ENCODE measurements at places on chromosomes 4 and X.

- DNase-seq: no peak
Measured at GRCh38 chr4:5982156-5982973, 35.9 kb downstream of the C4orf50 start.

GRCh38 chrX:38599796-38600755 lies 38.7 kb downstream of the TSPAN7 start:
- DNase-seq: no peak

DNA sequence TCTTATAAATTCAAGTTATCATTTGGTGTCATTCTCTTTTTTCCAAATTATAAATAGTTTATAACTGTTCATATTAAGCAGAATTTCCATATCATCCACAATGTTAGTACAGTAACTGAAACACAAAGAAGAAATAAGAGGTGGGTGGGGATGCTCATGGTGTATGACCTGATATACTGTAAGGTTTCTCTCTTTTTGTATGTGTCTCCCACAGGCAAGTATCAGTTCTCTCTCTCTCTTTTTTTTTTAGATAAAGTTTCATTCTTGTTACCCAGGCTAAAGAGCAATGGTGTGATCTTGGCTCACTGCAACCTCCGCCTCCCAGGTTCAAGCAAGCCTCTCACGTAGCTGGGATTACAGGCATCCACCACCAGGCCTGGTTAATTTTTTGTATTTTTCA lies 43.7 kb upstream of the UGT2A3 start:
- DNase-seq: no peak

- DNase-seq: no peak
Measured at GRCh38 chr4:161823450-161823849, 340.4 kb downstream of the FSTL5 start.

DNA sequence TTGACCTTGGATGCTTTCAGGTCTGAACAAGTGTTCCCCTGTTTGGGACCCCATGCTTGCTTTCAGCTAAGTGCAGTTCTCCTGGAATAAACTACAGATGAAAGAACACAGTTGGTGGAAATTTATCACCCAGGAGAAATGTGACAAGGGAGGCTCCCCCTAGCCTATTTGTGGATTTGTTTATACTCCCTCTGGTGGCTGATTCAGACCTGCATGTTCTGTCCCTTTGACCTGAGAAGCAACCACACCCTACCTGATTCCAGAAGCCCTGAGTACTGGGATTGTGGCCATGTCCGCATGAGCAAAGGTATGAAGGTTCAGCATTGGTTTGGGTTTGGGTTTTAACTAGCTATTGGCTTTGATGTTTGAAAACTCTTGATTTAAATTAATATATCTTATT lies 440.9 kb downstream of the MID1IP1 start:
- DNase-seq: no peak

- no peak for DNase-seq
Measured at GRCh38 chr4:83599183-83599582, 63.3 kb downstream of the GPAT3 start.

DNA sequence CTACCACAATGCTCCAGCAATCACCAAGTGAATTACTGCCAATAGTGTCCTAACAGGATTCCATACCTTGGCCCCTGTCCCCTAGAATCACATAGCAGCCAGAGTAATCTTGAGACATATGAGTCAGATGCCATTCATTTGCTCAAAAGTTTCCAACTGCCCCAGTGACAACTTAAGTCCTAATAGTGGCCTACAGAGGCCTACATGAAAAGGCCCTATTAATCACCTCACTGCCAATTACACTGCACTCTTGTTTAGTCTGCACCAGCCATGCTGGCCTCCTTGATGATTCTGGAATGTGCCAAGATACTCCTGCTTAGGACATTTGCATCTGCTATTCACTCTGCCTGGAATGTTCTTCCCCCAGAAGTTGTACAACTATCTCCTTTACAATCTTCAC lies 130.7 kb downstream of the NR3C2 start:
- DNase-seq: no peak

DNA sequence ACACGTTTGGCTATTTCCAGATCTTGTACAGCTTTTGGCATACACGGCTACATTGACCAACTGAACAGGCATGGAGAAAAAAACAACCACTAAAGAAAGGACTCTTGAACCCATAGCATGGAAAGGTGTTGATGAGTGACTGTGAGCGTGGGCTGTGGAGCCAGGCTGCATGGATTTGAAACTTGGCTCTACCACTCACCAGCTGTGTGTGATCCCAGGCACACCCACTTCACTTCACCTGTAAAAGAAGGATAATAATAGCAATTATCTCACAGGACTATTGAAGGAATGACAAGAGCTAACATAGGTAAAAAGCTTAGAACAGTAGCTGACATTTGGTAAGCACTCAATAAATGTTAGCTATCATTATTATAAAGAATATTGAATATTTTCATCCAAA lies 301.7 kb upstream of the CPEB2 start:
- no peak for DNase-seq

DNA sequence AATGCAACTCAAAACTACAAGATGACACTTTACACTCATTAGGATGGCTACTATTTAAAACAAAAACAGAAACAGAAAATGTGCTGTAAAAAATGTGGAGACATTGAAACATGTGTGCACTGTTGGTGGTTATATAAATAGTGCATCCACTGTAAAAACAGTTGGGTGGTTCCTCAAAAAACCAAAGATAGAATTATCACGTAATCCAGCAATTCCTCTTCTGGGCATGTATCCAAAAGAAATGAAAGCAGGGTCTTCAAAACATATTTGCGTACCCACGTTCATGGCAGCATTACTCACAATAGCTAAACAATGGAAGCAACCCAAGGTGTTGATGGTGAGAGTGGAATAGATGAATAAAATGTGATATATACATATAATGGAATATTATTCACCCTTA lies 967.2 kb downstream of the TRAM1L1 start:
- DNase-seq: no peak

DNA sequence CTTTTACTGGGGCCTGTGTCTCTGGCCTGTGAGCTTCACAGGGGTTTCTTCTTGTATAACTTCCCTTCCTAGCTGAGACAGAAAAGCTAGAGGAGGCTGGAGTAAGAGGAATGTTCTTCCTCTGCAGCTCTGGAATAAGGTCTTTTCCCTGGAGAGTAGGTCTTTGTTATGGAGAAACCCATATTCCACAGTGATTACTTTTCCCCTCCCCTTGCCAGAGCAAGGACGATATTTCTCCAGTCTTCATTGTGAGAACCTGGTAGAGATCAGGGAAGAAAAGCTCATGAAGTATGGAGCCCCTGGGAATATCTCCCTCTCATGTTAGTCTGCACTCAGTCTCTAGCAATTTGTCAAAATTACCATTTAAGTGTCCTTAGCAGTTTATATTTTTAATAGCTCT lies 18.7 kb upstream of the GLRB start:
- no peak for DNase-seq

GRCh38 chrX:150696866-150697265 lies 3.7 kb downstream of the MTMR1 start:
- DNase-seq: no peak

- no peak for DNase-seq
Measured at GRCh38 chr4:77349796-77350195, 192.8 kb downstream of the CCNG2 start.

GRCh38 chrX:118115953-118116712 lies 477 bp downstream of the KLHL13 start:
- DNase-seq: no peak

DNA sequence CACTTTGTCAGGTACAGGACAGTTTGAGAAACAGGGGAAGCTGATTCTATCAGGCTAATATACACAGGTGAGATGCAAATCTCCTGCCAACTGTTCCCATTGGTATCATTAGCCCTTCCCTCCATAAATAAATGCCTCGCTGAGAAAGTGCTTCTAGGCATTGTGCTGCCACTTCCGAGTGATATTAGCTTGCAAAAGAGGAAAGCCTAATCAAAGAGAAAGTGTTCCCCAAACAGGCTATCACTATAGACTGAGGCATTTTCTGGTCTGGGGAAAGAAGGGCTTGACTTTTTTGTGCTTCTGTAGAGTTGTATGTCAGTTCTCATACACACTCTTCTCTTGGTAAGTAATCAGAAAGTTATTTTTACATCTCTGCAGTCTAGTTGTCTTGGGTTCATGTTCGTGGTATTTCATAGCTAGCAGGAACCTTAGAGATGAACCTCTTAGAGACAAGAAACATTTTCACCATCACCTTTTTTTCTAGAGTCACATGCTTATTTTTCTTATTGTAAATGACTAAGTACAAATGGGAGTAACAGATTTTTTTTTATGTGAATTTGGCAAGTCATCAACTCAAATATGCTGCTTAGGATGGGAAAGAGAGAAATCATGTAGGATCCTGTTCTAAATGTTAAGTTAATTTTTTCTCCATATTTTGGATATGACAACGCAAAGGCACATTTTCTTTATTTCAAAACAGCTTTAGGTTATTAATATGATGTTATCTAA lies 1009.8 kb downstream of the ADGRL3 start:
- no peak for DNase-seq

GRCh38 chr4:136803433-136803832 lies 728.9 kb downstream of the PCDH18 start:
- DNase-seq: no peak

DNA sequence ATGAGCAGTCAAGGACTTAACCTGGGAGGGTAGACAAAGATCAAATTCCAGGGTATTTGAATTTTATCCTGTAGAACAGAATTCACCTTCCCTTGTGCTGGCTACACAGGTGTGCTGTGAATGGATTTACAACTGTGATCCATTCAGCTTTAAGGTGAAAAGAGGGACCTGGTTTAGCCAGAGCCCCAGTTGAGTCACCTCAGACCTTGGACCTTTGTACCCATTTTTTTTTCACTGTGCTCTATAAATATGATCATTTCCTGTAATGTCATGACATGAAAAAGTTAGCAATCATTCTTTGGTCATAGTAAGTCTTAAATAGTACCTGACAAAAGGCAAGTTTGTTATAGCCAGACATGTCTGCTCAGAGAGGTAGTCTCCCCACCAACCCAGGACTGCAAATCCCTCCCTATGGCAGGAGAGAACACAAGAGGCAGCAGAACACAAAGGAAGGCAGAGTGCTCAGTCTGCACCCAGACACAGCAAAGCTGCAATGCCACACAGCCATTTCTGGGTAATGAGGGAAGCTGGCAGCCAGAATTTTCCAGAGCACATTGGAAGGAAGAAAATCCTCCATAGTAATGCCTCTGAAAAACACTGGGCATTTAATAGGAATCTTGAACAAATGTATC lies 77.9 kb downstream of the CXXC4 start:
- no peak for DNase-seq

- DNase-seq: no peak
Measured at GRCh38 chr4:5588046-5588445, 120.3 kb downstream of the EVC2 start.

- DNase-seq: no peak
Measured at GRCh38 chrX:42290608-42291007, 367.3 kb upstream of the CASK start.

GRCh38 chr4:170214101-170214500 lies 124.3 kb upstream of the AADAT start:
- no peak for DNase-seq

GRCh38 chr4:117996891-117997290 lies 37.4 kb upstream of the NDST3 start:
- no peak for DNase-seq

GRCh38 chr4:112119353-112119783 lies 25.9 kb upstream of the FAM241A start:
- DNase-seq: no peak

- no peak for DNase-seq
Measured at GRCh38 chr4:6920171-6920570, 10.5 kb downstream of the TBC1D14 start.

DNA sequence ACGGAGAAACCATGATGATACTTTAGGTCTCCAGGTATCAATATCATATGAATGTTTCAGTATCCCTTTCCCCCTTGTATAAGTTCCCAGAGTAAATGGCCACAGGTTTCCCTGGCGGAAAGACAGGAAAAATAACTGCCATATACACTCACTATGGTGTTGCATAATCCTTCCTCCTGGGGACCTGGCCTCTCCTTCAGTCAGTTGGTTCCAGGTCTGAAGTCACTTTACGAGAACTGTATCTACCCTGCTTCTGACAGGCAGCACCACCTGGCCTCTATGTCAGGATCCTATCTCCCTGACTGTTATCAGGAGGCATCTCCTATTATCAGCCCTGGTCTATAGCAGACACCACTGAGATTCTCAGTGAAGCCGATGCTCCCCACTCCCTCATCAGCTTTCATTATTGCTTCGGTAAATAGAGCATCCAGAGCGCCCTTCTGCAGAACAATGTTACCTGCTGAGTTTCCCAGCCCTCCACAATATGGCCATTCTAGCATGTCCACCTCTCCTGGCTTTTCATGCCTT lies 22.6 kb downstream of the HAUS3 start:
- DNase-seq: no peak

- no peak for DNase-seq
Measured at GRCh38 chrX:153774576-153775292, 6.1 kb upstream of the SRPK3 start.

DNA sequence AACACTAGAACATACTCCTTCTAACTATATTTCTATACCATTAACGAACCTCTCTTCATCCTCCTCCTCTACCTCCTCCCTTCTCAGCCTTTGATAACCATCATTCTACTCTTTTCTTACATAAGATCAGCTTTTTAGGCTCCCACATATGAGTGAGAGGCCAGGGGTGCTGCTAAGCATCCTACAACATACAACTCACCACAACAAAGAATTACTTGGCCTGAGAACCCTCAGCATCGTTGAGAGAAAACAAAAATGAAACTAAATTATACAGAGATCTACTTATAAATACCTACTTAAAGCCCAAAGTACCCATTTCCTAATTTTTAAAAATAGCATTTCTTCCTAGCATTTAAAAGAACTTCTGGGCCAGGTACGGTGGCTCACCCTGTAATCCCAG lies 77.7 kb downstream of the CC2D2A start:
- DNase-seq: no peak

GRCh38 chr4:74830928-74831327 lies 36.6 kb upstream of the BTC start:
- DNase-seq: no peak

DNA sequence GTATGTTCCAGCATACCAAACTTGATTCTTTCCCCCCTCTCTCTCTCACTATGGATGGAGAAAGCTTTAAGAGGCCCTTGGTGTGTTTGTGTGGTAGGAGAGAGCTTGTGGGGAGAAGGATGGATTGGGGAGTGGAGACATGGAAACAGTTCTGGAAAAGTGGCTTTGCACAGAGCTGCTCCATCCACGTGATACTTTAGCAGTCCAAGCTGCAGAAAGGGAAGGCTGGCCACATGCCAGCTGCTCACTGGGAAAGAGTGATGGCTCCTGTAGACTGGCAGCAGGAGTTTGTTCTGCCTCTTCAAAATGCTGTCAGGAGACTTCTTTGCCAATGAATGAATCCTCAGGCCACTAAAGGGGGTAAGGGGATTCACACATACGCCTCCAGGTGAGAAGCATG lies 21.7 kb upstream of the SEC24B start:
- DNase-seq: no peak

GRCh38 chr4:113445286-113445685 lies 316.3 kb downstream of the CAMK2D start:
- no peak for DNase-seq
